Bone marrow (tissue), 2 donors: ENCODE measurements at places on chromosomes 13 and 19.

GRCh38 chr19:55116859-55117662 lies at the start of gene PPP1R12C:
PPP1R12C (minus strand) TSS chr19:55117637; CDS start chr19:55117543, 94 bp downstream.
- DNase-seq: no peak

DNA sequence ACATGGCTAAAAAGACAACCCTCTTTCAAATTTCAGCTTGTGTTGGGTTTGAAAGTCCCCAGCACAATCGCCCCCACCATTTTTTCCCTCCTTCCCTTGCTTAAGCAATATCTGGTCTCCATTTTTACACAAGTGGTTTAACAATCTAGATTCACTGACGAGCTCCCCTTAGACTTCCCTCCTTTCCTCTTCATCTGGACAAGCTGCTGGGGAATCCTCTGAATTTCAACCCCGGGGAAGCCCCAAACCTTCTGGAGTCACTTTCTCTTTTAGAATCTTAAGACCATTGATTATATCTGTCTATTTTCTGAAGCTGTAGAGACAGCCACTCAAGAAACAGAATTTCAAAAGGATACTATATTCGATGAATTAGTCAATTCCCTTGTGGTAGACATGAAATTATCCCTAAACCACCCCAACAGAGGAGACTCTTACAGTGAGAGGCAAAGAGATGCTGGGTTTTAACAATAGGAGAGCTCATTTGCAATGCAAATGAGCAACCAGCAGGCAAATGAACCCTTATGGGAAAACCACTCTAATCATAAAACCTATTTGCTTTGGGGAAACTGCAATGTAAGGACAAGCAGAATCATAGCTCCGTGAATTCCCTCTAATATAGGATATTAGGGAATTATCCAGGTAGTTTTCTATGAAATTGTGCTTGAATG lies 78.9 kb downstream of the TEX26 start:
- DNase-seq: no peak

- DNase-seq: no peak
Measured at GRCh38 chr19:39509233-39509632, 5.7 kb upstream of the SELENOV start.

DNA sequence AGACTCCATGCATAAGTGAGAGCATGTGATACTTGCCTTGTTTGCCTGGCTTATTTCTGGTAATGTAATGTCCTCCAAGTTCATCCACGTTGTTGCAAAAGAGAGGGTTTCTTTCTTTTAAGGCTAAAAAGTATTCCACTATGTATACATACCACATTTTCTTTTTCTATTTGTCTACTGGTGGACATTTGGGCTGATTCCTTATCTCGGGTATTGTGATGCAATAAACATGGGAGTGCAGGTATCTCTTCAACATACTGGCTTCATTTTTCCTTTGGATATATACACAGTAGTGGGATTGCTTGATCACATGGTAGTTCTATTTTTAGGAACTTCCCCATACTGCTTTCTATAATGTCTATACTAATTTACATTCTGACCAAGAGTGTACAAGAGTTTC lies 49.6 kb upstream of the EBPL start:
- DNase-seq: no peak

GRCh38 chr13:32866921-32867320 lies 149.3 kb upstream of the KL start:
- DNase-seq: no peak

GRCh38 chr19:37959665-37960114 lies 52.7 kb downstream of the SIPA1L3 start:
- no peak for DNase-seq

DNA sequence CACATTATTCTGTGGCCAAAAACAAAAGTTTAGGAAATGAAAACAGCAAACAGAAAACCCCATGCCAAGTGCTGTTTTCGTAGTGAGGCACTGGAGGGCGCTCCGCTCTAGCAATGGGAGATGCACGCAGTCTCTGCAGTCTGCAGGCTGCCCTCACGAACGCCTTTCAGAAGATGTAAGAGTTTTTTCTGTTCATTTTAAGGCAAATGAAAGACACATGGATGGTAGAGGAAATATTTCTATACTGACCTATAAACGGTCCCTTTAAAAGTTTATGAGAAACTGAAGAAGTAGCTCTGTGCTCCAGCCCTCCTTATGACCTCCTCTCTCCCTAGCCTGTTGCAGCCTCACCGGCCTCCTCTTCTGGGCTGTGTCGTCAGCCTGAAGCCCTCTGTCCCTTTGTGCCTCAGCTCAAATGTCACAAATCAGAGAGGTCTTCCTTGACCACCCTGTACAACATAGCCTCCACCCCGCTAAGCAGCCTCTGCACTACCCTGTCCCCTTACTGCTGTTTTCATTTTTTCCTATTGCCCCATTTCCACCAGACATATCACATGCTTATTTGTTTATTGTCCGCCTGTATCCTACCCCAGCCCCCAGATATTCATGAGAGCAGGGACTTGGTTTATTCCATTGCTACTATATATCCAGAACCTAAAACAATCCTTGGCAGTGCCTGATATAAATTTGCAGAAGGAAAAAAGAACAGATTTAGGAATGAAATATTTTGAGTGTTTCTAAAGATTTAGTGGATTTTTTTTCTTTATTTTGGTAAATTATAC lies 116.4 kb downstream of the TM9SF2 start:
- peak; percentile 5 for DNase-seq

- DNase-seq: no peak
Measured at GRCh38 chr13:30743319-30744055, 8.1 kb downstream of the ALOX5AP start.

GRCh38 chr13:71578048-71578447 lies 289.0 kb downstream of the DACH1 start:
- DNase-seq: no peak

DNA sequence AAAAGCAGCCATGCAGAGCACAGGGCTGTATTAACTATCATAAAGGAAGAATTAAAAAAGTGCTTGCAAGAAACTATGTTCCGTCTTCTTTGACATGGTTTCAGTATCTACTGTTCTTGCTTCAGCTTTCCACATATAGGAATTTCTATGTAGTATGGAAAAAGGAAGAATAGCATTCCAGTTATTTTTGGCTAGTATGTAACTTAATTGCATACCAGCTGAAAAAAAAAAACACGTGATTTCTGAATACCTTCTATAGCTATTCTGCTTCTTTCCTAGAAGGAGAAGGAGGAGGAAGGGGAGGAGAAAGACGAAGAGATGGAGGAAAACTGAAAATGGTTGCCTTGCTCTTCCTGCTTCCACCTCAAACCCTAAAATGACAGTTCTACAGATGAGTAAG lies 619.0 kb downstream of the KCTD12 start:
- no peak for DNase-seq

DNA sequence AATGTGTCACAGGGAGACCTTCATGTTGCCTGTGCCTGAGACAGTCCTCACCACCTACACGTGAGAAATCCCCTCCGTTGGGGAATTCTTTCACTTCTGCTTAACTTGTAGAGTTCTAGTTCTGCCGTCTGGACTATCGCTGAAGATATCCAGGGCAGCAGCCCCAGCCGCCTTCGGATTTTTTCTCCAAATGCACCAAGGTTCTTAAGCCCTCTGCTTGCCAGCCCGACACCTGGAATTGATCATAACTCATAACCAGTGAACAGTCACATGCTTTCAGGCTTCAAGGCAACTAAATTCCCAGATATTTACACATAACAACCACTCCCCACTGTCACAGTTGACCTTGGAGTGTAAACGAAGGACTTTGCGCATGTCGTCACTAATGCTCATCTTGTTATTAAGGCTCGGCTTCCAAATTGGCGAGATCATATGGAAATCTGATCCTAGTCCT lies 114.4 kb downstream of the RAB20 start:
- no peak for DNase-seq

DNA sequence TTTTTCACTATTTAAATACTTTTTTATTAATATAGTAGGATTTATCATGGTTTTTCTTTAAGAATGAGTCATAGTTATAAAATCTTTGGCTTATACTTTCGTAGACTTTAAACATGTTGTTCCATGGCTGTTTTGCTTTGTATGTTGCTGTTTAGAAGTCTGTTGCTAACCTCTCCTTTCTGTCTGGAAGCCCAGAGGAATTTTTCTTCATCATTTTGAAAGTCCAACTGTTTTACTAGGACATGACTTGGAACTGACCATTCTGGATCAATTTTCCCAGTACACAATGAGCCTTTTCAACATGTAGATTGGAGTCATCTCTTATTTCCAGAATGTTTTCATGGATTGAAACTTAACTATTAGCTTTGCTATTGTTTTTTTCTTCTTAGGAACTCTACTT lies 7.9 kb downstream of the CAB39L start:
- no peak for DNase-seq

DNA sequence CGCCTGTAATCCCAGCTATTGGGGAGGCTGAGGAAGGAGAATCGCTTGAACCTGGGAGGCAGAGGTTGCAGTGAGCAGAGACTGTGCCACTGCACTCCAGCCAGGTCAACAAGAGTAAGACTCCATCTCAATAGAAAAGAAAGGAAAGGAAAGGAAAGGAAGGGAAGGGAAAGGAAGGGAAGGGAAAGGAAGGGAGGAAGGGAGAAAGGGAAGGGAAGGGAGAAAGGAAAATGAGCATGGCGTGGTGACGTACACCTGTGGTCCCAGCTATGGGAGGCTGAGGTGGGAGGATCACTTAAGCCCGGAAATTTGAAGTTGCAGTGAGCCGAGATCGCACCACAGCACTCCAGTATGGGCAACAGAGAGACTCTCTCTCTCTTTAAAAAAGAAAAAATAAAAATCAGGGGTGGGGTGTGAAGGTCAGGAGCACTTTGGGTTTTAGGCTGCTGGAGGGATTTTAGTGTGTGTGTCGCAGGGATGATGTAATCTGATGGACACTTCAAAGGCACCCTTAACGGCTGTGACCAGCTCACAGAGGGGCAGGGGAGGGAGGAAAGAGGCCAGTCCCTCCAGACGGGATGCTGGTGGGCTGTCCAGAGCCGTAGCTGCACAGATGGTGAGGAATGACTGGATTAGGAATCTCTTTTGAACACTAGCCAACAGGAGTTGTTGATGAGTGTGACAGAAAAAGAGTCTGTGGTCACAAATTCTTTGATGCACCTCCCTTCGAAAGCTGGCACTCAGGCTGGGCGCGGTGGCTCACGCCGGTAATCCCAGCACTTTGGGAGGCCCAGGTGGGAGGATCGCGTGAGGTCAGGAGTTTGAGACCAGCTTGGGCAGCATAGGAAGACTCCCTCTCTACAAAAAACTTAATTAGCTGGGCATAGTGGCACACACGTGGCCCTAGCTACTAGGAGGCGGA lies 27.6 kb downstream of the TMPRSS9 start:
- no peak for DNase-seq

- DNase-seq: no peak
Measured at GRCh38 chr13:26220575-26220974, 1.5 kb downstream of the RNF6 start.

DNA sequence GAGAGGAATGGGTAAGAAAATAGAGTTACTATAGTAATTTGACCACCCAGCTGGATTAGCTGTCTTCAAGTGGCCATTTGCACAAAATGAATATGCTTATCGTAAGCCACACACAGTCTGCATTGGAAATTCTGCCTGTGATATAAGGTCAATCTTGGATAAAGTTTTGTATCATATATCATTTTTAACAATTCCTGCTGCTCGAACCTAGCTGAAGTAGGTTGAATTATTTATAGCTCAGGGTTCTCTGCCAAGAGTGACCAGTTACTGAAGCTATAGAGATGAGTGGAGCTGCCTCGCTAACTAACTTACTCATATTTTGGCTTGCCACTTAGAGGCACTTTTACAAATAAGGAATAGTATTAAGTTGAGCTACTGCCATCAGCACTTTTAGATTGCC lies 220.9 kb downstream of the RGCC start:
- no peak for DNase-seq

GRCh38 chr19:43425567-43426392 lies 11.1 kb downstream of the TEX101 start:
- no peak for DNase-seq

GRCh38 chr13:33174931-33175330 lies 110.6 kb downstream of the STARD13 start:
- no peak for DNase-seq

DNA sequence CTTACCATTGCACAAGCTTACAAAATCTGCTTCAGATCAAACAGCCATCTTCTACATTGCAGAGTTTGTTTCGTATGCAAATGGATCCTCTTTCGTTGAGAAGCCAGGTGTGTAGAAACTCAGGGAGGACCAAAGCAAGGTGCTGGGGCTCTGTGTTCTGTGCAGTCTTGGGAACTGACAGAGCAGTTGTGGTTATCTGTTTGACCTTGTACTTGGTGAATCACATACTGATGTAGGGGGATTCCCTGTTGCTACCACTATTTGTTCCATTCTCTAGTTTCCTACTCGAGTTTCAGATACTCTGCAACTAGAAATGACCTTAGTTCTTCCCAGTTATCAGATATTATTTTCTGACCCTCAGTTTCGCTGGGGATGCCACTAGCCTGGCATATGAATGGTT lies 95.2 kb upstream of the CLDN10 start:
- DNase-seq: no peak

GRCh38 chr13:78286748-78287147 lies 316.6 kb downstream of the POU4F1 start:
- DNase-seq: no peak

DNA sequence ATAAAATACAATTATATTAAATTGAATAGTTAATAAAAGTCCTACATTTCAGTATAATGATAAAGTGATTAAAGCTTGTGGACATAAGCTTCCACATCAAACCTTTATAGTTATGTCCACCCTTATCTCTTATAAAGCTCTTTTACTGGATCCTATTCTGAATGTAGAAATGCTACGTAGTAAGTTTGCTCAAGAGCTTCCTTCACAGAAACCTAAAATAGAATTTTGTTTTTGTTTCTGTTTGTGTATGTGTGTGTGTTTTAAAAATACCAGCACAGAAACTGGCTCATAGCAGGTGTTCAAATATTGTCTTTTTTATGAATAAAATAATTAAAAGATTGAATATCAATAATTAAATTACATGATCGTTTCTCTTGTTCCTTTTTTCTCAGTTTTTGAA lies 21.0 kb upstream of the UFM1 start:
- no peak for DNase-seq
